Kasumi-1 (cell line): ENCODE measurements at places on chromosomes 12 and 14.
A peak's percentile ranks its signal among the peaks of the same experiment; 100 is the strongest.

- no peak for DNase-seq
Measured at GRCh38 chr12:56775638-56776037, 12.5 kb downstream of the HSD17B6 start.

DNA sequence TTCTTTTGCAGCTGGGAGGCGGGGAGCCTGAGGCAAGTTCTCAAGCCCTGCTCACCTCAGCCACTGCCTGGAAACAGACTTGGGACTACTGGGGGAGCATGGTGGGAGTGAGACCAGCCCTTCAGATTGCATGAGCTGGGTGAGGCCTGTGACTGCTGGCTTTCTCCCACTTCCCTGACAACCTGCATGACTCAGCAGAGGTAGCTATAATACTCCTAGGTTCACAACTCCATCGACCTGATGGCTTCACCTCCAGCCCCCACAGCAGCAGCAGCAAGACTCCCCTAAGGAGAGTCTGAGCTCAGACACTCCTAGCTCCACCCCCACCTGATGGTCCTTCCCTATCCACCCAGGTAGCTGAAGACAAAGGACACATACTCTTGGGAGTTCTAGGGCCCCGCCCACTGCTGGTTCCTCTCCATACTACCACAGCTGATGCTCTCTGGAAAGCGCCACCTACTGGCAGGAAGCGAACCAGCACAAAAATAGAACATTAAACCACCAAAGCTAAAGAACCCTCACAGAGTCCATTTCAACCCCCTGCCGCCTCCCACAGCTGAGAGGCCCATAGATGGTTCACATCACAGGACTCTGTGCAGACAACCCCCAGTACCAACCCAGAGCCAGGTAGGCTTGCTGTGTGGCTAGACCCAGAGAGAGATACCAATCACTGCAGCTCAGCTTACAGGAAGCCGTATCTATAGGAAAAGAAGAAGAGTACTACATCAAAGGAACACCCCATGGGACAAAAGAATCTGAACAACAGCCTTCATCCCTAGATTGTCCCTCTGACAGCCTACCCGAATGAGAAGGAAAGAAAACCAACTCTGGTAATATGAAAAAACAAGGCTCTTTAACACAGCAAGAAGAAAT, 68.7 kb downstream of the RPAP3 start:
- peak; percentile 56 for DNase-seq

- DNase-seq = no peak
Measured at GRCh38 chr14:100592461-100592891, 5.3 kb upstream of the BEGAIN start.

DNA sequence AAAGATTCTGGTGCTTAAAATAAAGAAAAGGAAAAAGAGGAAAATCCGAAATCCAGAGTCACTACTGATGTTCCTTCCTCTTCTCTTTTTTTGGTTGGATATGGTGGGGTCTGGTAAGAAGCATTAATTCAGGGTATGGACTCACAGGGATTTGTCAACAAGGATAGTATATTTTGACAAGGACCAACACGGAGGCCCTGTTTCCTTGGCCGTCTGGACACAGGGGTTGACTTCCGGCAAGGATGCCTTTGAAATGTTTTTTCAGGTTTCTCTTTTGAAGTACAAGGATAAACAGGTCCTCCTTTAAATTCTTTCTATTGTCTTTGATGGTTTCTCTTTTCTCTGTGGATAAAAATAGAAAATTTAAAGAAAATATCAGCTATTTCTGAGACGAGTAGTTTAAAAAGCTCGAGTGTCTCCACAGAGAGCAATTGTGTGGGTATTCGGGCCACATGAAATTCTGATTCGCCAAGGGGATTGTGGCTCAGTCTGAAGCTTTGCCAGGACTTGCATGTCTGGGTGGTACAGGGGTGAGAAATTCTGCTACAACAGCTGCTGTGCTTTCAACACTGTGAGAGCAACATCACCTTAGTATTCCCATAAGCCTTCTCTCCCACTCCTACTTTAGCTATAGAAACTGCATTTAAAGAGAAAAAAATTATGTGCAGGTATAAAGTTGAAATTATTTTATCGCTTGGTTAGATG, 88.5 kb upstream of the CSRP2 start:
- no peak for DNase-seq

DNA sequence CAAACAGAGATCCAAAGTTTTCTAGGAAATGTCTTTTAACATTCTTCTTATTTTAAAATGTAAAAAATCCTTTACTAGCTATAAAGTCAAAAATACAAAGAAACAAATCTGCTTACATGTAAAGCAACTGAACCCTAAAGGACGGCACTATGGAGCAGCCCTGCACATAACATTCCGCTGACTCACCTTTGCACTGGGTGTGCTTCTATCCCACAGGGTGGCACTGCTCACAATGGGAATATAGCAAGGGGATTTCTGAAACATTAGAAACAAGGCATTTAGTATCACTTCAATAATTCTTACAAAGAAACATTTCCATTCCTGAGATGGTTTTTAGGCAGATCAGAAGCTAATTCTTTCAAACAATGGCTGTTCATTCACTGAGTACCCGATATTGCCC, 94.3 kb downstream of the C12orf42 start:
- no peak for DNase-seq

- no peak for DNase-seq
Measured at GRCh38 chr14:99730876-99731546, 46.9 kb downstream of the CYP46A1 start.

DNA sequence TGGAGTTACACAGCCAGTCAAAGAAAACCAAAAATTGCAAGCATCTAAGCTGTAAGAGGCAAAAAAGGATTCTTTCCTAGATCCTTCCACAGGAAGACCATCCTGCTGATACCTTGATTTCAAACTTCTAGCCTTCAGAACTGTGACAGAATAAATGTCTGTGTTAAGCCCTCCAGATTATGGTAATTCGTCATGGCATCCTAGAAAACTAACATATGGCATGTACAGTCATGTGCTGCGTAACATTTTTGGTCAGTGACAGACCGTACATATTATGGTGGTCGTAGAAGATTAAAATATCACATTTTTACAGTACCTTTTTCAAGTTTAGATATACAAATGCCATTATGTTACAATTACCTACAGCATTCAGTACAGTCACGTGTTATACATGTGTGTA, 660.9 kb upstream of the LMO3 start:
- DNase-seq = no peak

- no peak for DNase-seq
Measured at GRCh38 chr12:1839956-1840951, 19.9 kb downstream of the LRTM2 start.

GRCh38 chr12:131537267-131537958, 173.5 kb upstream of the SFSWAP start:
- no peak for DNase-seq

GRCh38 chr12:124445121-124445718, 122.2 kb downstream of the NCOR2 start:
- no peak for DNase-seq

DNA sequence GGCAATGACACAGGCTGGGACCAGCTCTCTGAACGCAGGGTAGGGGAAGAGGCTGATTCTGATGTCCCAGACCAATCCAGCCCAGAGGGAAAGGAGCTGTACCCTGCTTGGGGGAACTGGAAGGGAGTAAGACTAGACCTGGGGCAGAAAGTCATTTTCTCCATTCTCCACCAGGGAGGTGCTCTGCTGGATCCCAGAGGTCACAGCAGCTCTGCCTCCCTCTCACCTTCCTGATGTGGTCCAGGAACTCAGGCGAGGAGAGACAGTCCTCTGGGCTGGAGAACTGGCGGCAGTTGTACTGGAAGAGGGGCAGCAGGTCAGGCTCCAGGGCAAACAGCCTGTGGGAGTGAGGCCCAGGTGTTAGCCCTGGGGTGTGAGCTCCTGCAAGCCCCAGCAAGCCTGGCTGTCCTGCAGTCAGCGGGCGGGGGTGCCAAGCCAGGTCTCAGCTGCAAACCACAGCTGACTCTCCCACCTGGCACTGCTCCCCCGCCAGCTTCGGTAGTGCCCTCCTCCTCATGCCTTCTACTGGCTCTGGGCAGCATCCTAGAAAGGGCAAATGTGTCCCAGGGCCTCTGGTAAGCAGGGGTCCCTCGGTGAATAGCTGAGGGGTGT, 1.9 kb downstream of the NGB start:
- no peak for DNase-seq

- no peak for DNase-seq
Measured at GRCh38 chr14:77004711-77005460, 23.6 kb downstream of the IRF2BPL start.

- DNase-seq = no peak
Measured at GRCh38 chr12:9926876-9927275, 5.3 kb downstream of the CLEC2A start.

DNA sequence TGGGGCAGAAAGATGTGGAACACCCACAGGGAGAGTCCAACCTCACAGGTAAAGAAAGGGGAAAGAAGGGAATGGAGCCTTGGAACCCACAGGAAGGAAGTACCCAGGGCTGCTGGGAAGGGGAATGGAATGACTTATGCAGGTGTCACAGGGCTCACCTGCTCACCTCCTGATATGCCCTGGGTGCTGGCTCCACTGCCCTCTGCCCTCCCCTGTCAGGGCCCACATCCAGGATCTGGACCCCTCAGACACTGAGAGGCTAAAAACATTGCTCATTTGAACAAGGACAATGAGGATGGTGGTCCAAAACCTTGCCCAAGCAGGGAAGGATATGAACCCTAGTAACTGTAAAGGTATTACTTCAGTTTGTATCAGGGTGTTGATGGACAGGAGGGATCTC, 19.3 kb downstream of the ZBTB39 start:
- DNase-seq = no peak

- no peak for DNase-seq
Measured at GRCh38 chr14:59344016-59344415, 121.2 kb downstream of the GPR135 start.

- DNase-seq = no peak
Measured at GRCh38 chr14:102574281-102575159, 17.9 kb upstream of the RCOR1 start.

DNA sequence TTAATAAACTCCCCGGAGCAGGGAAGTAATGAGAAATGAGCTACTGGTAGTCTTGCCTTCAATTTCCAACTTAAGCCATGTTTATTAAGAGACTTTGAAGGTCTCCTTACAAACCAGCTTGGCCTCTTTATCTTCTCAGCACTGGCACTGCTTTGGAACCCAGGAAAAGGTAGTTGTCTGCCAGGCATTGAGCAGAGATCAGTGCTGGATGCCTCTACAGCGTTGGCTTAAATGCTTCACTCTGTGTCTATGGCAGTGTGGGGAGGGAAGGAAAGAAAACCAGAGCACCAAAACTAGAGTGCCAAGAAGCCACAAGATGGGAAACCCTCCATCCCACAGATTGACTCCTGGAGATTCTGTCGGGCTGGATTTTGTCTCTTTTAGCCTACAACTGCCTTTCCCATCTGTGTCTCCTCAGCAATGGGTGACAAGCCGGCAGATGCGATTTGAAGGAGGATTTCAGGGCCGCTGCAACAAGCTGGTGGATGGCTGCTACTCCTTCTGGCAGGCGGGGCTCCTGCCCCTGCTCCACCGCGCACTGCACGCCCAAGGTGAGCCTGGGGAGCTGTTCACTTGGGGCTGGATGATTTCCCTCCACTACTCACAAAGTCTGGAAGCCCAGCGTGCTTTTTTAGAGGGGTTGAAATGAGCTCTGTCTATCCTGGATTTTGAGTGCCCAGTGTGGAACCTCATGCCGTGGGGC, 57.3 kb downstream of the FNTB start:
- DNase-seq = peak; percentile 51

DNA sequence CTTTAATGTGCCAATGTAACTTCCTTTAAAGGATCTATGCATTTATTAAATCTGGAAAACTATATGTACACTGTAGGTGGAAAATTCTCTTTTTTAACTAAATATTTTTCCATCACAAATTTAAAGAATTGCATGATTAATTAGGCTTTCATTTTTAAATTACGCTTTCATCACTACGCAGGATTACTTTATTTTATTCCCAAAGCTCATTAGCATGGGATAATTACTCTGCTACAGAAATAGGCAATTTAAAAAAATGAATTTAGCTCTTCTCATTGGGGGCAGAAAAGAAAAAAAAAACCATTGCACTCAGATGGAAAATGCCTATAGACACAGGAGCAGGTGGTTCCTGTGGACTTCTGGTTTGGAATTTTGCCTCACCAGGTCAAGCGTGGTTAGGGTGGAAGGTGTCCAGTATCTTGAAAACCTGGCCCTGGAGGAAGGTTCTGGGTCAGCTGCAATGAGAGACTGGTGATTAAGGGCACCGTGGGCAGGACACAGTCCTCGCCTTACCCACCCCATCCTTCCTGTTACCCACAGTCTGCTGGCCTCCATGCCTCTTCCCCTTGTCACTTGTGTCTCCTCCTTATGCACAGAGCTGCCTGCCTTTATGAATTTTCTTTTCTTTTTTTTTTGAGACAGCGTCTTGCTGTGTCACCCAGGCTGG, 17.3 kb upstream of the RIN3 start:
- DNase-seq = no peak

DNA sequence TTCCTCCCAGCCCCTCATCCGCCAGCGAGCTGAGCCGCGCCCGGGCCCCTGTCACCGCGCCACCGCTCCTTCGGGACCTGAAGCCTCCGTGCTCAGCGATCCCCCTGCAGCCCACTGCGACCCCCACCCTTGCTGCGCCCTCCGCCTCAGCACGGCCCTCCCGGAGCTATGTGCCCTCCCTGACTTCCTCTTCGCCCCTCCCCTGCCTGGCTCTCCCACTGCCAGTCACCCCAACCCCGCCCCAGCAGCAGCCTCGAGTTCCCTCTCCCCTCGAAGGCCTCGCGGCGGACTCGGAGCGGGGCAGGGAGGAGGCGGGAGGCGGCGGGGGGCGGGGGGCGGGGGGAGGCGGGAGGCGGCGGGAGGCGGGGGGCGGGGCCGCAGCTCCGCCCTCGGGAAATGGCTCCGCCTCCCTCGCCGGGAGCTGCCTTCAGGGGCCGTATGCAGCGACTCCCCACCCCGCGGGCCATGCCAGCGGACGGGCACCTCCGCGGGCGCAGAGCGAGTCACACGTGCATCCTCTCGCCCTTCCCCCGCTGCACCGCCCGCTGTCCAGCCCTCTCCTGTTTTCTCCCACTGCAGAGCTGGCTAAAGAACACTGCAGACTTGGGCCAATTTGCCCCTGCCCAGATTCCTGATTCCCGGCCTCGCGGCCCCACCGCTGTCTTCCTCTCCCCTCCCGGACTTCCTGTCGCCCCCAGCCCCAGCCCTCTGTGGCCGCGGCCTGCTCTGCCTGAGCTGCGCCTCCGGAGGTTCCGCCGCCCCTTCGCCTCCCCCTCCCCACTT, 29.1 kb upstream of the ADIPOR2 start:
- DNase-seq = peak; percentile 70
